ENCODE measurements at places on chromosomes 6 and 20.
A peak's percentile ranks its signal among the peaks of the same experiment; 100 is the strongest.

DNA sequence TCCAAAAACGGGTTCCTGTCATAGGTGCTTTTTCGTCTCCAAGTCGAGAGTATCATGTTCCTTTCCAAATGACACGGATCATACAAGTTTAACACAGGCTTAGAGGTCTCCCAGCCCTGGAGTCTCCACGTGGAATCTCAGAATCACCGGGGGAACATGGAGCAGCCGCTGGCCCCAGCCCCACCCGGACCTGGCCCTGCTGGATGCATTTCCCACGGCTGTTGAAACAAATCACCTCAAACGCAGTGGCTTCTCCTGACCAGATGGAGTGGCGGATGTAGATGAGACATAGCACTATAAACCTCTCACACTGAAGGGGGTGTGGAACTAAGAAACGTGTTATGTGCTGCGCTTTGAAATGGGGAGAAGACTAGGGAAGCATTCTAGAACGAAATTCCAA lies 70.0 kb upstream of the FRMD1 start:
- no peak for DNase-seq

DNA sequence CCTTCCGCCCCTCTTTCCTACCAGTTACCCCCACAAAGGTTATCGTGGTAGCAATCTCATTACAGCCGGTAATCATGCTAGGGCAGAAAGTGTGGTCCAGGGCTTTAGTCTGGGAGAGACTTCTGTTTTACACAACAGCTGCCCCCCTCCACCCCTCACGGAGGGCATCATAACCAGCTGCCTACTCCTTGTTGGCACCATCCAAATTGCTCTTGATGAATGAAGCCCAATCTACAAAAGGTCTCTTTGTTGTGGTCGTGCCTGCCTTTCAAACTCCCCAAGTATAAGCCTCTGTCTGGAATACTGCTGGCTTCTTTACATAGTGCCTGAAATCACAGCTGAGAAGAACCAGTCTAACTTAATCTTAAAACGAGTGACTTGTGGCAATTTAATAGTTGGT lies 157.9 kb downstream of the INSM1 start:
- DNase-seq: no peak

DNA sequence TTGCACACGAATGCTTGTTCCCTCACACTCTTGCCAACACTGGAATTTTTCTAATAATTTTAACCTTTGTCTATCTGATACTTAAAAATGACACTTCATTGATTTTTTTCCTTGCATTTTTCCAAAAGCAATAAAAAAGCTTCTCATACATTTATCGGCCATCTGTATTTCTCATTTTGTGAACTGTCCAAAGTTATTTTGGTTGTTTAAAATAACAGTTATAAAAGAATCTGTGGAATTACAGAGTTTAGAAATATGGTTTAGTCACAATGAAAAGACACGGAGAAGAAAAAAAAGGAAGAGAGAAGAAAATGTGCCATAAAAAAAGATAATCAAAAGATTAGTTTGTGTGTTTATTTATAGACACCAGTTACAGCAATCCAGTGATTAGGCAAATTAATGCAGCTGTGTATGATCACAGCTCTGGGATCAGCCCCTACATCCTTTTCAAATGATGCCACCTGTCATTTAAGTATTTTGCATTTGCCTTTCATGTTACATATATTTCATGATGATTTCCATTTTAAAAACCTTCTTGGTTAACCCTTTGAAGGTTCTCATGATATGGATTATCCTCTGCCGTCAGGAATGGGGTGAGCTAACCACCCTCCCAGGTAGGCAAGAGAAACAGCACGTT lies 171.7 kb downstream of the BACH2 start:
- no peak for DNase-seq

GRCh38 chr6:70547905-70548304 lies 18.8 kb upstream of the SDHAF4 start:
- DNase-seq: no peak

- DNase-seq: peak; percentile 37
Measured at GRCh38 chr6:134173936-134174671, 121.7 kb upstream of the SLC2A12 start.

DNA sequence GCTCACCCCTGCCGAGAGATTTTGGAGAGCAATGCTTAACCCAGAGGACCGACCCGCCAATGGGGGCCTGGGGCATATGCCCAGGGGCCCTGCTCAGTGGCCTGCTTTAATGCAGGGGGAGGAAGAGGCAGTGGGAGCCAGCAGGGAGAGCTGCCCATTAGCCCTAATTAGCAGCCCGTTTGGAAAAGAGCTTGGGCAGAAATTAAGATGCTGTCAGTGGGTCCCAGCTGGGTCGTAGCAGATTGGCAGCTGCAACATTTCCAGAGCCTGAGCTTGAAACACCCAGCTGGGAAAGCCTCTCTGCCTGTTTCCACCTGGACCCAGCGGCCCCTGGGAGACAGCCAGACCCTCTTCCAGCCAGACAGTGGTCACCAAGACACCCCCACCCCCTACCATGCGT lies 39.5 kb downstream of the CD40 start:
- no peak for DNase-seq

DNA sequence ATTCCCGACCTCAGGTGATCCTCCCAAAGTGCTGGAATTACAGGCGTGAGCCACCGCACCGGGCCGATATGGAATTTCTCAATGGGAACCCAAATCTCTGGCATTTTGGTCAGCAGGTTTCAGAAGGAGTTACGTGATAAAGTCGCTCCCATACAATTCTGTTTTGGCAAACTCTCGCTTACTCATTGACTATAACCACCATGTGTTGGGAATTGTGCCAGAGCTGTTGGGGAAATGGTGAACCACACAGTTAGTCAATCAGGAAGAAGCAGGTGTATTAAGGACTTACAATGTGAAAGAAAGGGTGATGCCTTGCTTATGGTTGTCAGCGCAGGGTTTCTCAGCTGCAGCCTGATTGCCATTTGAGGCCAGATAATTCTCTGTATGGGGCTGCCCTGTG lies 410.5 kb downstream of the QKI start:
- no peak for DNase-seq

DNA sequence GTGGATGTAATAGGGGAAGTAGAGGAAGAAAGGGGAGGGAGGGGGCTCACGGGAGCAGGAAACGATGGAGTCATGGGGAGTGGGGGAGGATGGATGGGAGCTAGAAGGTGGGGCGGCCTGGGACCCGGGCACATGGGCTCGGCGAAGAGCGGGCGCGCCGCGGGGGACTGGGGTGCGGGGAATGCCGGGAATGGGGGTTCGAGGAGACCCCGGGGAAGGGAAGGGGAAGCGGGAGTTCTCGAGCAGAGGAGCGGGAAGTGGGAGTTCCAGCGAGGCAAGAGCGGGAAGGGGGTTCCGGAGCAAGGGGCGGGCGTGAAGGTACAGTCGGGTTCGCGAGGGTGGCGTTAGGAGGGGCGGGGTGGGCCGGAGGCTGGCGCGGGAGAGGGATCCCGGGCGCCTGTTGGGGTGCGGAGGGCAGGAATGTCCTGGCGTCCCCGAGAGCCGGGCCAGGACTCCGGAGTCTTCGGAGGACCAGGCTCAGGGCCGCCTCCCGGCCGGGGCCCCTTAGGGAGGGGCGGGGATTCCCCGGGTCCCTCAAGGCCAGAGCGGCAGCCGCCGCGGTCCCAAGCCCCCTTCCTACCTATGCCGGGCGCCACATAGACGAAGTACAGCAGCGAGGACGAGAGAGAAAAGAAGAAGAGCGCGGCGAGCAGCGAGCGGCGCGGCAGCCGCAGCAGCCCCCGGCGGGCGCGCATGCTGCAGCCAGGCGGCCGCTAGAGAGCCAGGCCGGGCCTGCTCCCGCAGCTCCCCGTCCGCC lies 504 bp downstream of the B4GALT5 start:
- no peak for DNase-seq

- no peak for DNase-seq
Measured at GRCh38 chr20:33209789-33210188, 7.4 kb upstream of the BPIFA3 start.

GRCh38 chr20:60812561-60812960 lies 439.5 kb upstream of the CDH4 start:
- DNase-seq: no peak

DNA sequence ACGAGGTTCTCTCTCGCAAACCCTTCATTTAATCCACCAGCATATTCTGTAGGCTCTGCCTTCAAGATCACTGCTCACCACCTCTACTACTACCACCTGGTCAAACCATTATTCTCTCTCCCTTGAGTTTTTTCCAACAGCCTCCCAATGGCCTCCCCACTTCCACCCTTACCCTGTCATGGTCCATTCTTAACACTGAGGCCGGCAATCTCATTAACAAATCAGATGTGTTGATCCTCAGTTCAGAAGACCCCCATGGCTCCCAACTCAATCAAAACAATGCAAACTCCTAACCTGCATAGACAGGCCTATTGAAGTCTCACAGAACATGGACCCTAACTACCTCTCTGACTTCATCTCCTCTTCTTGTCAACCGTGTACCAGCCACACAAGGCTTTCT lies 2.2 kb downstream of the AURKA start:
- no peak for DNase-seq

GRCh38 chr6:25165800-25166199 lies 113.4 kb upstream of the CARMIL1 start:
- DNase-seq: no peak

GRCh38 chr6:7903673-7904072 lies 6.9 kb downstream of the TXNDC5 start:
- no peak for DNase-seq

GRCh38 chr20:24781418-24781980 lies 167.6 kb upstream of the CST7 start:
- no peak for DNase-seq

- no peak for DNase-seq
Measured at GRCh38 chr20:52422574-52423336, 231.2 kb upstream of the ZFP64 start.

- no peak for DNase-seq
Measured at GRCh38 chr20:33568378-33568777, 78.5 kb downstream of the CBFA2T2 start.

DNA sequence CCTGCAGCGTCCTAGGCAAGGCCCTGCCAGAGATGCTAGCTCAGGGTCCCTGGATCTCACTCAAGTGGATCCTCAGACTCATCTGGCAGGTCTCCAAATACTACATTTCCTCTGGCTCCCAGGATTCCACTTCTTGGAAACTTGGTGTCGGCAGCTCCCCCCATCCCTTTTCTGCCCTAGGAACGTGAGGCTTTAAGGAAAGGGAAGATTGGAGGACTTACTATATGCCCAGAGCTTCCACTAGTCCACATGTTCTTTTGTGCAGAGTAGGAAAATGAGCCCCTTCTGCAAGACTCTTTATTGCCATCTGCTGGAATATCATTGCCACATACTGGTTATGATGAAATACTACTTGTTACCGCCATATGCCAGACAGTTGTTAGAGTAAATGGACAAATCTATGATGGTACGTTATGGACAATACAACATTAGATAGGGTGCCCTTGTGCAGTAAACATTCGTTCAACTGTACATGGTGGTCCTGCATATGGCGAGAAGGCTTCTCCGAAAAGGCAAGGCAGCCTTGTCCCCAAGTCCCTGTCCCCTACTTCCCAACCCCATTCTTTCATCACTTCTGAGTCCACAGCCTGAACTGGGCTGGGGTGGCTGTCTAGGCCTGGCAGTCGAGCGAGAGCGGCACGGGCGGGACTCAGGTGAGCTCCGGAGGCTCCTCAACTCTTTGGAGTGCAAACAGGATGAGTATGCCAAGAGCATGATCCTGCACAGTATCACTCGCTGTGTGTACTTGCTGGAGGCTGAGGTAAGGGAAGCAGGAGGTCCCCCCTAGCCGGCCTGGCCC lies 780 bp downstream of the ARMC12 start:
- no peak for DNase-seq

- DNase-seq: no peak
Measured at GRCh38 chr6:154268486-154268885, 88.1 kb downstream of the IPCEF1 start.

GRCh38 chr6:141309295-141309694 lies 823.4 kb upstream of the GJE1 start:
- no peak for DNase-seq

DNA sequence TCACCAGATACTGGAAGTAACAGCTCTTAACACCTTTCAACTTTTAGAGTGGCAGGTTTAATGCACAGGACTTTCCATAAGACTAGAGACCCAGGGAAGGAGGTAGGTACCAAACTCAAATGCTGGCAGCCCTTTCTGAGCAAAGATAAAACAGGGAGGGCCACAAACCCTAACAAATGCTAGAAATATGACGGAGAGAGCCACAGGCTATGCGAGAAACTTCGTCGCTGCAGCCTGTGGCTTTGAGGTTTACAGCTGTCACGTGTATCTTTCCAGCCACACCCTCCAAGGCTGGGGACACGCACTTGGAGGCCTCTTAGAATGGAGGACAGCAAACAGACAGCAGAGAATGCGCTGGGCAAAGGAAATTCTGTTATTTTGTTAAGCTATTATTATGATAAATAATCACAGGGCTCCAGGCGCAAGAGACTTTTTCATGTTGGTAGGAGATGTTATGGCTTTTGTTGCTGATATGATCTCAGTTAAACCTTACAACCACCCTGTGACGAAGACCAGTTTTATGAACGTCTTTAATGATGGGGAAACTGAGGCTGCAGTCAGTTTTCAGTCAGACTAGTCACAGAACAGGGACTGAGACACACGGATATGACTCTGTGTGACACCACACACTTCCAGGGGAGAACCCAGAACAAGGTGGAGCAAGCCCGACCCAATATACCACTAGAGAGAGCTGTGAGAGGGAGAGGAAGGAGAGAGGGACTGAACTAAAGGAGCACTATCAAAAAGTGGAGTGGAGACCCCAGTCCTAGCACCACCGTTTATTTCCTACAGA lies 2.0 kb downstream of the TRAM2 start:
- DNase-seq: no peak

DNA sequence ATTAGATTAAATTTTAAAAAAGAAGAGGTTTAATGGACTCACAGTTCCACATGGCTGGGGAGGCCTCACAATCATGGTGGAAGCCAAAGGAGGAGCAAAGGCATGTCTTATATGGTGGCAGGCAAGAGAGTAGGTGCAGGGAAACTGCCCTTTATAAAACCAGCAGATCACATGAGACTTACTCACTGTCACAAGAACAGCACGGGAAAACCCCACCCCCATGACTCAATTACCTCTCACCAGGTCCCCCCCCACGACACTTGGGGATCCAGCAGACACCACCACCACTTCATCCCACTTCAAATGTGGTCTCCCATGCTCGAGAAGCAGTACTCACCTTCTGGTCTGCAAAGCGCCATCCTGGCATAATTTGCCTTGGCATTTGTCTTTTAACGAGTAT lies 24.6 kb downstream of the MTFR2 start:
- DNase-seq: no peak
